ENCODE measurements at places on chromosomes 11 and 22. TPM values are rescaled to one million over a fixed set of nuclear protein-coding genes. Genes with fewer than 3 reads are reported as not detected.

Gene HEPN1
- not detected for total RNA-seq

Gene PRODH
- 0.76 TPM for total RNA-seq

GRCh38 chr22:30371981-30372380, 15.2 kb downstream of the CCDC157 start:
- no peak overlapping the region for H3K4me3 ChIP-seq
- no peaks in the 10 kb centered on the region for H3K27me3 ChIP-seq
- no peak for DNase-seq
- no peak overlapping the region for H3K27ac ChIP-seq
- H3K4me1 ChIP-seq = no peaks in the 10 kb centered on the region

DNA sequence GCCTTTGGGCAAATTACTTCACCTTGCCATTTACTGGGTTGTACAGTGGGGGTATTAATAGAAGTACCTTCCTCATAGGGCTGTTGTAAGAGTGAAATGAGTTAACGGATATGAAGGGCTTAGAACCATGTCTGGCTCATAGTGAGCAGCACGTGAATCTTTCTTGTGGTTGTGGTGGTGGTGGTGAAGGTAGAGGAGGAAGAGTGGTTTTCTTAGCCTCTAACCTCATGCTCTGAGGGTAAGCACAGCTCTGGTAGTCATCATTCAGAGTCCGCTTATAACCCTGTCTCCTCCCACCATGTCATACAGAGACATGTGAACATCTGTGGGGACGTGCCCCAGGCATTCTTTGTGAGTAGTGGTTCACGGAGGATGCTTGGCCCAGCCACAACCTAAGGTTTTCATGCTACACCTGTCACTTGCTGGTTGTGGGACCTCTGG, 43.6 kb downstream of the TEAD1 start:
- no peaks in the 10 kb centered on the region for H3K36me3 ChIP-seq
- no peak overlapping the region for H3K4me3 ChIP-seq
- peaks cover 80% of the 10 kb centered on the region for H3K27me3 ChIP-seq
- peaks cover 20% of the 10 kb centered on the region for H3K4me1 ChIP-seq
- DNase-seq = peak; percentile 77

DNA sequence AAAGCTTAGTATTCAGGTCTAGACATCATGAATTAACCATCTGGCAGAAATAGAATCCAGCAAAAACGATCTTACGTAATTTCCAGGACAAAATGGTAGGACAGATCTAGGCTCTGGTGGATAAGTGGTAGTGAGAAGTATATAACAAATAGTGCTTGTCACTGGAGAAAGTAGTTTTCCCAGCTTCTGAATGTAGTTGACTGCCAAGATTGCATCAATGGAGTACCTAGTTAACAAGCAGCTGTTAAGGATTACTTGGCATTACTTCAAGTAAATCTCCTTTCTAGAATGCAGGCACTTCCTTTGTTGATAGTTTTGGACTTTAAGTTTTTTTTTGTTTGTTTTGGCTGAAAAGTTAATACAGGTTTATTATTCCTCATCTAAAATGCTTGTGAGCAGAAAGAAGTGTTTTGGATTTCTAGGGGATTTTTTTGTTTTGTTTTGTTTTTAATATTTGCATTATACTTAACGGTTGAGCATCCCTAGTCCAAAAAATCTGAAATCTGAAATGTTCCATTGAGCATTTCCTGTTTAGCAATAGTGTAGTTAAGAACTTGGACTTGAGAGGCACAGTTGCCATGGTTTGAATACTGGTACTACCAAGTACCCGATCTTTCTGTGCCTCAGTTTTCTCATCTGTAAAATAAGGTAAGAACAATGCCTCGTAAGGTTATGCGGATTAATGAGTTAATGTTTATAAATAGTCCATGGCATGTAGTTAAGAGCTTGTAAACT, 20.3 kb downstream of the FAM118B start:
- no peak for DNase-seq
- no peak overlapping the region for H3K27ac ChIP-seq
- no peaks in the 10 kb centered on the region for H3K4me1 ChIP-seq
- no peaks in the 10 kb centered on the region for H3K27me3 ChIP-seq
- no peak overlapping the region for H3K4me3 ChIP-seq

DNA sequence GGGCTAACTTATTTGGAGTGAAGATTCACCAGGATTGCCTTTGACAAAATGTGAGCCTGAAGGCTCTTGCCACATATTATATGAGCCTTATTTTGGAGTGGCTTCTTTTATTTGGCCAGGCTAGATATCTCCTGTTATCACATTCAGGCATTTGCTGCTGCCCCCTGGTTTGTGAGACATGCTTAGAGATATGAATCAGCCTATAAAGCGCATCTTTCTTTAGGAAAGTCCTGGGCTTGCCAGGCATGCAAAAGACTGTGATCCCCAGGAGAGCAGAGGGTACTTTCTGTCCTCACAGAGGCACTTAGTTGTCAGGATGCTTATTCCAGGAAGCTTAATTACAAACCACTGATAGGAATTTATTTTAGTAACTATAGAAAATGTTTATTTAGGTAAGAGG, 333.3 kb downstream of the FAT3 start:
- H3K36me3 ChIP-seq = no peaks in the 10 kb centered on the region
- H3K4me1 ChIP-seq = no peaks in the 10 kb centered on the region
- H3K27ac ChIP-seq = no peak overlapping the region
- no peak for DNase-seq

All from activated T-cell treated with anti-CD3 and anti-CD28 coated beads, Interleukin-2, amount 50 U/mL, for 72 hours (primary cell).